ENCODE measurements at places on chromosomes 3 and 15. TPM values are rescaled to one million over a fixed set of nuclear protein-coding genes. Genes with fewer than 3 reads are reported as not detected.

Gene KCNMB3
- total RNA-seq = 0.28 TPM

- DNase-seq = no peak
- no peaks in the 10 kb centered on the region for H3K36me3 ChIP-seq
- peaks cover 6% of the 10 kb centered on the region for H3K4me1 ChIP-seq
- H3K27me3 ChIP-seq = no peaks in the 10 kb centered on the region
- H3K27ac ChIP-seq = no peak overlapping the region
Measured at GRCh38 chr3:52023860-52024764, 28.4 kb upstream of the RPL29 start.

- H3K36me3 ChIP-seq = no peaks in the 10 kb centered on the region
- H3K27me3 ChIP-seq = no peaks in the 10 kb centered on the region
- DNase-seq = peak; percentile 72
Measured at GRCh38 chr3:139318431-139318816, 25.4 kb upstream of the MRPS22 start.

GRCh38 chr3:134374791-134375581, 739 bp upstream of the AMOTL2 start:
- peak overlapping the region; percentile 88 for H3K27ac ChIP-seq
- H3K27me3 ChIP-seq = no peaks in the 10 kb centered on the region
- peaks cover 43% of the 10 kb centered on the region for H3K36me3 ChIP-seq
- H3K4me1 ChIP-seq = peaks cover 41% of the 10 kb centered on the region
- peak overlapping the region; percentile 93 for H3K4me3 ChIP-seq

GRCh38 chr3:183629546-183630301, 5.7 kb upstream of the KLHL24 start:
- no peak overlapping the region for H3K27ac ChIP-seq
- DNase-seq = no peak
- H3K4me3 ChIP-seq = no peak overlapping the region
- no peaks in the 10 kb centered on the region for H3K36me3 ChIP-seq
- no peaks in the 10 kb centered on the region for H3K4me1 ChIP-seq

DNA sequence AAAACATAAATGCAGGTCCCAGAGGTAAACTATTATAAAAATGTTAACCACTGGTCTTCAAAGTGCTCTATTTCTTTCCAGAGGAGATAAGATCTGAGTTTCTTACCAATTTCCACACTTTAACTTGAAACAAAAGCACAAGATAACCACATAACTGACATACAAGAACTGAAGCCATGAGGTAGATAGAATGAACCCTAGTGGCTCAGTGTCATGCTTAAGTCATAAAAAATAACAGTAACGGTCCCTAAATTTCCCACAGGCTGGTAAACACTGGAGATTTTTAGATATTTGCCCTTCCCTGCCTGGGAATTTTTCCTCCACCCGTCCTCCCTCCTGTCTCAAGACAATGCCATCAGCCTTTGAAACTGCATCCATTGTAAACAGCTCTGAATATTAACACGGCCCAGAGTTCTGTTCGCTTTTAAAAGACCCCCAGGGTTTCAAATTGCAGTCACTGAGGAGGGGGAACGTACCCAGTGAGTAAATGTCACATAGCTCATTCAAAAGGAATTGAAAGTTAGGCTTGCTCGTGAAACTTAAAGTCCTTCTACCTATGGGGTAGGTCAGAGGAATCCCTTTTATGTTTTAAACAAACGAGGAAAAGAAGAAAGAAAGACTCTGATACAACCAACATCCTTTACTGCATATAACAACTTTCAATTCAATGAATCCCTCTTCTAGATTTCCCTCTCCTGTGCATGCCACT, 5.7 kb downstream of the LRIG1 start:
- H3K27me3 ChIP-seq = no peaks in the 10 kb centered on the region
- no peaks in the 10 kb centered on the region for H3K36me3 ChIP-seq
- DNase-seq = no peak
- H3K4me1 ChIP-seq = peaks cover 49% of the 10 kb centered on the region
